Hematopoietic multipotent progenitor cell treated with erythropoietin and hydrocortisone succinate and interleukin-3 and kit ligand, for 15 days (in vitro differentiated cells): ENCODE measurements at places on chromosomes 2 and 18.

GRCh38 chr2:241999184-241999583 lies 129.7 kb downstream of the RTP5 start:
- DNase-seq: no peak

- no peak for DNase-seq
Measured at GRCh38 chr18:40782453-40783130, 1172.4 kb upstream of the PIK3C3 start.

DNA sequence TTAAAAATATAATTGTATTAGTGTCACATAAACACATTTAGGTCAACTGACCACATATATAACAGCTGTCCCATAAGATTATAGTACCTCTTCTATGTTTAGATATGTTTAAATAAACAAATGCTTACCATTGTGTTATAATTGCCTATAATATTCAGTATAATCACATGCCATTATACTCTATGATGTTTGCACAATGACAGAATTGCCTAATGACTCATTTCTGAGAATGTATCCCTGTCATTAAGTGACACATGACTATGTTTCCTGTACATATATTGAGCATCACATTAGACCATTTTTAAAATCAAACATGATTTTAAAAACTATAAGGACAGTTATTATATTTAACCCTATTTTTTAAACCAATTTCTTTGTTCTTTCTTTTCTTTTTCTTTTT lies 89.8 kb downstream of the HS6ST1 start:
- DNase-seq: no peak

DNA sequence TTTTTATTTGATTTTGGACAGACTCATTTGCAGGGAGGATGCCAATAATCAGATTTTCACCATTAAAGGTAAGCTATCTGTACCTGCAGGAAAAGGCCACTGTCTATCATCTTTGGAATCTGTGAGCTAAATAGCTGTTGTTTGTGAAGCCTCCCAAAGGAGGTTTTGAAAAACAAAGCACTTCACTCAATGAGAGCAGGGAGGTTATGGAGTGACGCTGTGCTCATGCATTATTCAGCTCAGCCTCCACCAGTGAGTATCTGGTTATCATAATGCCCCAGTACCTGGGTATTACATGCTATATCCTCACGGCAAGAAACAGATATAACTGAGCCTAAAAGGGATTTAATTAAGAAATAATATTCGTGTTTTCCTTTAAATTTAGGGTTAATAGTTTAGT lies 189.6 kb upstream of the PIK3C3 start:
- no peak for DNase-seq

DNA sequence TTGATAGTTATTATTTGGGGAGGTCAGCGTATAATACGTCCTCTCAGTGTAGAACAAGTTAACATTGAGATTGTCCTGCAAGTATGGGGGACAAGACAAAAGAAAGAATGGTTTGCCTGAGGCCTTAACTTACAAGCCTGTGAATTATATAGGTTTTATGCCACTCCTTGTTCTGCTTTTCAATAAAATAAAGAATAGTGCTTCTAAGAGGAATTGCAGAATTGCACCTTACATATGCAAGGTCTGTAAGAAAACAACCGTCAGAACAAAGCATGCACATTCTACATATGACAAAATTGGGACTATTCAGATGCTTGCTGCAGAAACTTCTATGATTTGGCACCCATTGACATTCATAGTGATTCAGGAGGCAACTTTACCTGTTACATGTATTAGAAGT lies 785.0 kb downstream of the NR4A2 start:
- no peak for DNase-seq

DNA sequence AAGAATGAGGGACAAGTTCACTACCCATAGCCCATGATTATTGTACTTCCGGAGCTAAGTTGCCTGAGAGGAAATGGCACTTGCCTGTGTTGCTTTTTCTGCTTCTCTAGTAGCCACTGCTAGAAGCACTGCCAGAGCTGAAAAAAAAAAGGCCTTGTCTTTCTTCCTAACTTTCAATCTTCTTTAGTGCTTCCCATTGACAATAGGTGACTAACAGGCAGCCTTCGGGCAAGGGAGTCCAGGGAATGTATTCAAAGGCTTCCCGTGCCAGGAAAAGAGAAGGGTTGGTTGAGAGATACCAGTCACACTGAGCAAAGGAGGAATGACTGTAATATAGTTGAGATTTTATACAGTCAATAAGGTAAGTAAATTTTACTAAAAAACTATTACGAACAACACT lies 242.0 kb downstream of the CALCRL start:
- DNase-seq: no peak

GRCh38 chr2:196113061-196113974 lies 44.7 kb upstream of the DNAH7 start:
- no peak for DNase-seq

DNA sequence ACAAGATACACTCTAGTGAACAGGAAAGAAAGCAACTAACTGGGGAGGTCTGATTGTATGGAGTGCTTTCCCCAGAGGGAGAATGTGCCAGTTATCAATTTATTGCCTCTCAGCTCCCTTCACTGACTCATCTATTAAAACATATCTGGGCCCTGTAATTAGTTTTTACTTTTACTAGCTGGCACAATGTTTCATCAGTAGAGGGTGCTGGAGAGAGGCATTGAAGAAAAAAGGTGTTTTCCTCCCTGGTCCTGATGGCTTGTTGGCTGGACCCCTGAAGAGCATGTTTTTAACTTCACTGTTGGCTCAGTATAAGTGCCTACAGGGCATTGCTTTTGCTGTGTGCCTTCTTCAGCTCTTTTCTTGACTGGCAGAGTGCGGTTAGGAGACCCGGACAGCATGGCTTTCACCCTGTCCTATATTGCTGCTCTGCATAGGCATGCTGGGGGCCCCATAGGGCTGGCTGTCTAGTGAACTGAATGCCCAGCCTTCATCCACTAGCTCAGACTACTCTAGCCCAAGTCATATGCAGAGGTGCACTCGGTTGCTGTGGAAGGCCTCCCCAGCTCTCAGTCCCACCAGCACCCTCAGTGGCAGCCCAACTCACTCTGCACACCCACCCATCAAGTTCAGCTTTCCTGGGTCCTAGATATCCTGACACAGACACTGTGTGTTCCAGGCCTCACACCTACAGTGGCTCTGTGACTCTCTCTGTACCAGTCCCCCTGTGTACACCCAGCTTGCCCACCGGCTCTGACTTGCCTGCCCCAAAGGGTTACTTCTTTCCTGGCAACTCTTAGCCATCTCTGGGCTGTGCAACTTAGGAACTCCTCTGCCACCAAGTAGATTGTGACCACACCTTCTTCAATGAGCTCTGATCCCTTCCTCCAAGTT lies 62.3 kb upstream of the ACYP2 start:
- peak; percentile 64 for DNase-seq

- no peak for DNase-seq
Measured at GRCh38 chr2:26170795-26171194, 2.1 kb upstream of the GAREM2 start.

DNA sequence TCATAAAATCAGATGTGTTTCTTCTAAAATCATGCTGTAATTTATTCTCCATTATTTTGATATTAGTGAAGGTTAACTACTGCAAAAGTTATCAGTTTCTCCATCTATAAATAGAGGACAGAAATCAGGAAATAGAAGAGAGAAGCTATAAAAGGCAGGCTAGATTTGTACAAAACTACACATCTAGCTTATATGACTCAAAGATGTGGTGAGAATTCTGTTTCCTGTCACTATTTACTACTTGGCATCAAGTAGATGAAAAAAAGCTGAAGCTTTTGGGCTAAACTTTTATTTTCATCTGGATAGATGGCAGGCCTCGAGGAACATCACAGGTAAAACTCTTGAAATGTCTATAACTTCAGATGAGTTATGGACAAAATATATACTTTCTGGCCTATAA lies 49.8 kb upstream of the NAB1 start:
- no peak for DNase-seq

- DNase-seq: peak; percentile 67
Measured at GRCh38 chr2:64488050-64488974, 34.4 kb downstream of the LGALSL start.

GRCh38 chr2:51465326-51465725 lies 433.4 kb upstream of the NRXN1 start:
- DNase-seq: no peak

DNA sequence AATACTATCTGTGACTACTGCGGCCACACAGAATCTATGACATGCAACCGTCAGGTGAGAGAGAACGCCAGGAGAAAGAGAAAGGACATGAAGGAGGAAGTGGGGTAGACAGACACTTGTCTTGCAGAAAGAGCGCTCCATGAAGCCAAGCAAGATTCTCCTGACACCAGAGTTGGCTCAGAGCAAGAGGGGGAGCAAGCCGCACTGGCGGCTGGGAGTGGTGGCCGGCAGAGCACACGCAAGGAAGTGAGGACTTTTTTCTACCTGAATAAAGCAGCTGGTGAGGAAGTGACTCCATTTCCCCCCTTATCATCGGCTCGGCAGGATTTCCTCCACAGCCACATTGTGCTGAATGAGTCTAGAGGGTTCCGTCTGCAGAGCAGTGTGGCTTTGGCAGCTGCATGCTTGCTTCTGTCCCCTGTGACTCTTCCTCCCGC lies 181.6 kb downstream of the BCL2 start:
- DNase-seq: no peak

DNA sequence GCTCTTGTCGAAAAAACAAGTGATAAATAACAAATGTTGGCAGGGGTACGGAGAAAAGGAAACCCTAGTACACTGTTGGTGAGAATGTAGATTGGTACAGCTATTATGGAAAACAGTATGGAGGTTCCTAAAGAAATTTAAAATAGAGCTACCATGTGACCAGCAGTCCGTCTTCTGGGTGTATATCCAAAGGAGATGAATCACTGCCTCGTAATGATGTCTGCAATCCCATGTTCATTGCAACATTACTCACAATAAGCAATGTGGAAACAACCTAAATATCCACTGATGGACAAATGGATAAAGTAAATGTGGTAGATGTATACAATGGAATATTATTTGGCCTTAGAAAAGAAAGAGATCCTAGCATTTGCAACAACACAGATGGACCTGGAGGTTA lies 50.6 kb downstream of the SLC16A14 start:
- DNase-seq: no peak

GRCh38 chr18:79384151-79384807 lies 11.5 kb upstream of the NFATC1 start:
- DNase-seq: no peak

GRCh38 chr2:28521663-28522062 lies 25.8 kb downstream of the PLB1 start:
- DNase-seq: no peak

GRCh38 chr2:236731767-236732580 lies 162.3 kb downstream of the ACKR3 start:
- DNase-seq: no peak

DNA sequence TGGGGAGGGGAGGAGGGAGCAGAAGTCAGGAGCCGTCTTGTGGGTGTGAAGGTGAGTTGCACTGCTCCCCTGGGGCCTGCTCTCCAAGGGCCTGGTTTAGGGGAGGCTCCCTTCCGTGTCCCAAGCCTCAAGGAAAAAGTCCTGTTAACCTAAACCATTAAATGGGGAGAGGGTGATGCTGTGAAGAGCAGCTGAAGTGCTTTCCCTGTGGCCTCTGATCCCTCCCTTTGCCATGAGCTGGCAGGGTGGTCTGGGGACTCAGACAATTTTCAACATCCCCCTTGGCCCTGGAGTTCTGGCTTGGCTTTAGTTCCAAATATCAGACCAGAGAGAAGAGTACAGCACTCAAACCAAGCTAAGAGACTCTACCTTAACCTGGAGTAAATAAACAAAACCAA lies 692 bp upstream of the POMC start:
- DNase-seq: no peak

GRCh38 chr18:79480171-79481045 lies 84.7 kb downstream of the NFATC1 start:
- DNase-seq: no peak

DNA sequence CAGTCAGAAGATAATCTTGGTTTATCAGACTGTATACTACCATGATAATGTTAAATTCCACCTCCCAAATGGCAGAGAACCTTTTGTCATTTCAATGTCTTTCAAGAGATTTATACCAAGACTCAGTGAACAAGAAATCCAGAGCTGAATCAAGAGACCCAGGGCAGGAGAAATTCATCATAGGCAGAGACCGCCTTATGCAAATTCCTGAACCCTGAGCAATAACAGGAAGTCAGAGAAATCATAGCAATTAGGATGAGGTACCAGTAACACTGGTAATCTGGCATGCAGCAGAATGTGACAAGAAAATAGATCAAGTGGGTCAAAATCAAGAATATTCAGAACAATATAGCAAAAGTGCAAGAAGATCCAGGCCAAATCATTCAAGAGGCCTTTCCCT lies 412.4 kb upstream of the LRATD1 start:
- no peak for DNase-seq

DNA sequence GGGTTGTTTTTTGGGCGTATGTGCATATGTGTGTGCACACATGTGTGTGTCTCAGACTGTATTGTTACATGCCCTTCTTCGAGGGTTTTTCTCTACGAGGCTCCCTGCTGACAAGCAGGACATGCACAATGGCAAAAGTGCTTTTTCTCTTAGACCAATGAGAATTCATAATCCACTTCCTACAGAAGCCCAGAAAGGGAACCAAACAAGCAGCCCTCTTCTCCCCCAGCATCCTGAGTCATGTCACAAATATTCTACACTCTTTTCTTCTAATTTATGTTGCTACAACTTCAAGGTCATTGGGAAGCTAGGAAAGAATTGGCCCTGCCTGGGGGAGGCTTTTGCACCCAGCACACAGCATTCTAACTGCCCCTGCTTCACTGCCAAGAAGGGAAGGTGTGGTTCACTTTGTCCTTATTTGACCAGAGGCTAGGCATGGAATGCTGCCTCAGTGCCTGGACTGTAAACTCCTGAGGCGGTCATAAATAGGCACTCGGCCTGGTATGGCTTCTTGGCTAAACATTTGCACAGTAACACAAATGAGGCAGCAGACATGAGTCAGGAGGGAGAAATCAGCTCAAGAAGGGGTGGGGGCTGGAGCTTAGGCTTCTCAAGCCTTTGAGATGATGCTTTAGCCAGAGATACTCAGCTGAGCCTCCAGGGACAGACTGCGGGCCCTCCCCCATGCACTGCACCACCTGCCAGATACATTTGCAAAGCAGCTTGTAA lies 92.7 kb upstream of the KLF7 start:
- DNase-seq: no peak

GRCh38 chr2:172462849-172463381 lies 35.5 kb downstream of the ITGA6 start:
- no peak for DNase-seq
